ENCODE measurements at places on chromosomes 1 and 21. TPM values are rescaled to one million over a fixed set of nuclear protein-coding genes. Genes with fewer than 3 reads are reported as not detected.

Gene KLF18
- total RNA-seq, result not detected

Gene LAMC2
- 27.6 TPM for total RNA-seq

Gene VHLL
- total RNA-seq, result 0.32 TPM

Gene TAS1R1
- total RNA-seq, result under 0.01 TPM

Gene CYP4A11
- not detected for total RNA-seq

Gene ADAMTSL4
- total RNA-seq, result 2.9 TPM

Gene HHAT
- total RNA-seq, result 15.1 TPM

Gene ACTN2
- total RNA-seq, result not detected

Gene ORC1
- total RNA-seq, result 5.2 TPM

Gene CRNN
- not detected for total RNA-seq

Gene TARDBP
- total RNA-seq, result 92.8 TPM

Gene ZMYM1
- 11.6 TPM for total RNA-seq

Gene EXO1
- total RNA-seq, result 12.5 TPM

Gene ARPC5
- 288 TPM for total RNA-seq
